KBM-7 (cell line): ENCODE measurements at places on chromosomes 7 and 10.
A peak's percentile ranks its signal among the peaks of the same experiment; 100 is the strongest.

DNA sequence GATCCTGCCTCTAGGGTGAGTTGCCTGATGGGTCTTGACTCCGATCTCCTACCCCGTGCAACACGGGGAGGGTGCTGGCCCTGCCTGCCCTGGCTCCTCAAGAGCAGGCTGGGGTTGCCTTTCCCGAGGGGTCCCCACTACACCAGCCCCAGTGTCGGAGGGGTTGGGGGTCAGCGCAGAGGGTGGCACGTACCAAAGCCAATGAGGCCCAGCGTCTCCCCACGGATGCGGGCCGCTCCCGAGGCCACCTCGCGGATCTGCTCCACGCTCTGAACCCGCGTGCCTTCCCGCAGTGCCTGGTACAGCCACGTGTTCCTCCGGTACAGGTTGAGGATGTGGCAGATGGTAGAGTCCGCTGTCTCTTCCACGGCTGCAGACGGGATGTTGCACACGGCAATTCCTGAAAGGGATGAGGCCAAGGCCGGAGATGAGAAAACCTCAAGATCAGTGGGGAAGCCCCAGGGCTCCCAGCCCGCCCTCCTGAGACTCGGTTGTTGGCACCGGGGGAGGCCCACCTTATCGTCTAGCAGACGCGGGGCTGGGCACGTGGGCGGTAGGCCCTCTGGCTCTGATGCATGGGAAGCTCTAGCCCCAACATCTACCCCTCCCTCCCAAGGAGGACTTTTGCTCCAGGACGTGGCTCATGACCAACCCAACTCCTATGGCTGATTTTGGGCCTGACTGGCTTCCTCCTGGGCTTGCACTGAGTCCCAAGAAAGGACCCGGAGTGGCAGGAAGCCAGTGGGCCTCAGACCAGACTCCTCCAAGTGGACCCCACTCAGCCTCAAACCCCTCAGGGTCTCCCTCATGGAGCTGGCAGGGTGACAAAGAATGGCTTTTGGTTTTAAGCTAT lies 56.1 kb downstream of the ZRANB1 start:
- no peak for DNase-seq

GRCh38 chr7:27071622-27072390 lies 24.0 kb downstream of the HOXA1 start:
- DNase-seq = peak; percentile 47

DNA sequence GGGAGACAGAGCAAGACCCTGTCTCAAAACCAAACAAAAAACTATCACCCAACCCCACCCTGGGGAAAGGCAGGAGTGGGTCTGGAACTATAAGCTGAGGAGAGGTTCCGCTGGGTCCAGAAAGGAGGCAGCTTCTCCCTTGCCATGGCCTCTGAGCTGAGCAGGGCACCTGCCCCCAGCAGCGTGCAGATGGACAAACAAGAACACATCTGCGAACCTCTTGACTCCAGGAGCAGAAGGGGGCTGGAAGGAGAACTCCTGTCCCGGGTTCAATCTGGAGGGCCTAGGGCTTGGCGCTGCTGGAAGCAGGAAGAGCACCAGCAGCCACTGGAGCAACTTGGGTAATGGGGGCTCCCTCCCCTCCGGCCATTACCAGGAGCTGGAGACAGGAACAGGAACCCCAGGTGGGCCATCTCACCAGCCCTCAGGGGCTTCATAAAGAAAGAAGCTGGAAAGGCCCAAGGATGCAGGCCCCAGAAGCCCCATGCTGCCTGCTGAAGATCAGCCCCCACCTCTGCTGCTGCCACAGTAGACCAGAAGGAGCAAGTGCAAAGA lies 19.0 kb upstream of the PPIF start:
- no peak for DNase-seq

- no peak for DNase-seq
These were observed 49.8 kb downstream of the CARD11 start for GRCh38 chr7:2993868-2994267.

- no peak for DNase-seq
These were observed 18.7 kb upstream of the NCAPG2 start for GRCh38 chr7:158723266-158723665.

DNA sequence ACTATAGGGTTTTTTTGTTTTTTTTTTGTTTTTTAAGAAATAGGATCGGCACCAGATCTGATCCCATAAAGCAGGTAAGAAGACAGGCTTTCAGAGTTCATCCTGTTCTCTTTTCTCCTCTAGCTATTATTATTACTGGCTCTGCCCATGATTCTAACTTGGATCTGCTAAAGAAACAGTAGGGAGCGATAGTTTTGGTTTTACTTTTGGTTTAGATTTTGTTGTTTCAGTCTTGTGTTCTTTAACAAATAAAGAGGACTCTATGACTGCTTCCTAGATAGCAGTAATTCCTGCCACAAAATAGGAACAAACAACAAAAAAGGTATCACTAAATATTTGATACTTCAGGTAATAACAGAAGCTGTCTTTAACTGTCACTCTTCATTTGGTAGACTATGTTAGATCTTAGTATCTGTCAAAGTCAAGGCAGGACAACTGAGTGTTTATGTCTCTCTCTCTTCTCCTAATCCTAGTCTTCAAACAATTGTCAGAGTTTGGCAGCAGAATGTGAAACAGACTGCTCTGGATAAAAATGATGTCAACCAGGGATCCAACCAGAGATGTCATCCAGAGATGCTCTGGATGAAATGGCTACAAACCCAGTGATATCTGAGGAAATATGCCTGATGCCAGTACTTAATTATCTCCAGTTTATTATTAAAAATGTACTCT lies 99.8 kb downstream of the KMT2C start:
- no peak for DNase-seq

GRCh38 chr7:55207436-55208125 lies 157.6 kb upstream of the LANCL2 start:
- DNase-seq = no peak

- DNase-seq = no peak
These were observed 170.8 kb downstream of the PDE1C start for GRCh38 chr7:31899356-31899927.

DNA sequence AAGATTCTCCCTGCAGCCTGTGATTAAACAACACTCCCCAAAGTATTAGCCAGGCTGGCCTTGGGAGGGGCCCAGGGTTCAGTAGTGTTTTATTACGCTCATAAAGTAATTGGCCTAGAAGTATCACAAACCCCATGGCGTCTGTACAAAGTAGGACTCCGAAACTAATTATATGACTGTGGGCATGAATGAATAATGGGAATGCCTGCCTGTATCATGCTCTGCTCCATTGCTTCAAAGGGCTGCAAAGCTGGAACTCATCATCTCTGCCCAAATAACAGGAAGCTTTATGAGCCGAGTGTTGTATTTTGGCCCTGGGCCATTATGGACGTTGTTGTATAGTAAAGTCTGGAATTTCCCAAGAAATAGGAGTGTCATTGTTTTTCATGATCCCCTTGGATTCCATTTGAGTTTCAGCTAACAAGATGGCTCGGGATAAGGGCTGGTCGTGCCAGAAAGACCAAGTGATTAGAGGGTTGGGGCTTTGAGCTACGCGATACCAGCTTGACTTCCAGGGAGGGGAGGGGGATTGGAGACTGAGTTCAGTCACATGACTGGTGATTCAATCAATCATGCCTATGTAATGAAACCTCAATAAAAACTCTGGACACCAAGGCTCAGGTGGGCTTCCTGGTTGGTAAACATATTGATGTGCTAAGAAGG lies 65.3 kb upstream of the NPTX2 start:
- no peak for DNase-seq

DNA sequence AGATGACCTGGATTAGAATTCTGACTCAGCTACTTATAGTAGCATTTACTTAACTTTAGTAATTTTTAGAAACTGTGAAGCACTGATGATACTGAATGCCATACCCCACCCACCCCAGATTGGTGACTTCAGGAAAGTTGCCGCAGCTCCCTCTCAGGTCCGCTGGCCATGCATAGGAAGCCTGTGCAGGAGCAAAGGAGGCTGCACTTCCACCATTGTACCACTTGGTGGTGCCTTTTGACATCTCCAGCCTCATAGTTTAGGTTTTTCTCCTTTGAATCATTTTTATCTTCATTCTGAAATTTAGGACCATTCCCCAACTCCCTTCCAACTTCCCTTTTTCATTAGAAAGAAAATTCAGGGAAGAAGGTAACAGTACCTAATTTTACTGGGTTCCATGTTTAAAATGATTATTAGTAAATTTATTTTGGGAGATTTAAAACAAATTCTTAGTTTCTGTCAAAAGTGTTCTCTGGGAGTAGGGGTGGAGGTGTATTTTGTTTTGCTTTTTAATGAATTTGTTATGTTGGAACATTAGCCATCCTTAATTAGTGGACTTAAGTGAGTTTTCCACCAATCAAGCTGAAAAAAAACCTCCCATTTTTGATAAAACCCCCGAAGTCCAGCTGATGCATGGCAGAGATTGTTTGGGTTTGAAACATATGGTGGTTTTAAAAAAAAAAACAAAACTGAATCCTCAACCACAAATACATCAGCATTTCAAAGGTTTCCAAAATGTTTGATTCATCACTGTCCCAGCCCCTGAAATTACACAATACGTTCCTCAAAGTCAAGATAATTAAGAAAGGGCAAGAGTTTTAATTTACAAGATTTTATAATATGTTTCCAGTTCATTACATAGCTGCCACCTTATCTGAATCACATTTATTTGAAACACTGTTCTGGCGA lies 109.6 kb downstream of the WNT2 start:
- DNase-seq = peak; percentile 70

DNA sequence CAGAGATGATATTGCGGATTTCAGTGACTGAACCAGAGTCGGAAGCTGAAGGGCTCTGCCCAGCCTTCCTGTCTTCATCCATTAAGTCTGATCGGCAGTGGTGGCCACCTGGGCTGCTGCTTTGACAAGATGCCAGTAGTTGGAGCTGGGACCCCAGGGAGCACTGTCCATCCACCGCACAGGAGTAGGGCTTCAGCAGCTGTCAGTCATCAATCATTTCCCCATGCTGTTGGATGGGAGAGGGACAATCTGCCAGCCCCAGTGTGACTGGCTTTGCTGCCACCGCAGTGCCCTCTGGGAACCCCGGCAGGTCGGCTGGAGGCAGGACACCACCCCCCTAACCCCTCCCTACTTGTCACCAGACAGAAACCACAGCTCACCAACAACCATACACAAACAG lies 23.0 kb upstream of the GPR146 start:
- no peak for DNase-seq

DNA sequence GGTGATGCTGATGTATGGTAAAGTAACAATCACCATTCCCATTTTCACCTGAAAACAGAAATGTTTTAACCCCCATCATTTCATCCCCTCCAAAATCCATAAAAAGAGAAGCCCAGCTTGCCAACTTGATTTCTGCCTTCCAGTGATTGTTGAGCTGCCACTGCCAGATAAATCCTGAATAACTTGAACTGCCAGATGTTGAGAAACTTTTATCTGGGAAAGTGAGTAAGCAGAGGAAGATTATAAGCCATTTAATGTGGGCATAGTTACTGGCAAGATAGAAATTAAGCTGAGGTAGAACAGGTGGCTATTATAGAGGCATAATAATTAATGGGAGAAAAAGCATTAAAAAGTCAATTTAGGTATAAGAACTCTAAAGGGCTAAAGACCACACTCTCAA lies 534.1 kb downstream of the ANKRD7 start:
- DNase-seq = no peak

- no peak for DNase-seq
These were observed 150.2 kb downstream of the LCOR start for GRCh38 chr10:96982149-96982930.

DNA sequence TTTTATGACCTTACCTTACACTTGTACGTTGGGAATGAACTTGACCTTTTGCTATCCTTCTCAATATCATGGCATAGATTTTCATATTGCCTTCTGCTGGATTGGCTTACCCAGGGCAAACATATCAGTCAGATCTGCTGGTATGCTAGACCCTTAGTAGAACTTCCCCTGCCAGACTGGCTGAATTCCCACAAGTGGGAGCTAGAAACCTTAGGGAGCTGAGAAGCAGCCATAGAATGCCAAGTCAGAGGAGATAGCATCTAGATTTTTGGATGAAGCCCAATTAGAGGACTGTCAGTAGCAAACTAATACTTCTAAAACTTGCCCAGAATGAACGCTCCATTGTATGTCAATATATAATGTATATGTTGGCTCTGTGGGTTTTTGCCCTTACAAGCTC lies 385.0 kb downstream of the NXPH1 start:
- DNase-seq = no peak

DNA sequence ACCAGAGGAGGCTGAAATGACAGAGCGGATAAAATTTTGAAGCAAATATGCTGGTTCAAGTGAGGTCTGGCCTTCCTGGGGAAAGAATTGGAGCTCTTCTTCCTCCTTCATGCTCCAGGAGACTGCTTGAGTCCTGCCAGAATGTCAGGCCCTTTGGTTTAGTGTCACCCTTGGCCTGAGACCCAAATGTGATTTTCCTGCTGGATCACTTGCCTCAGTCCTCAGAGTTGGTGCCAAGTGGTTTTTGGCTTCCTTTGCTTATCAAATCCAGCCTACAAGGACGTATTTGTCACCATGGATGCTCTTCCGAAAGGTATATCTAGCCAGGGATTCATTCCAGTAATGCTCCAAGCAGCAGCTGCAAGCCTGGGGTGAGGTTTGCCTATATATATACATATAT lies 118.4 kb downstream of the PLPP4 start:
- DNase-seq = no peak
